H1 (cell line): ENCODE measurements at places on chromosomes 2 and 18. TPM values are rescaled to one million over a fixed set of nuclear protein-coding genes. Genes with fewer than 3 reads are reported as not detected.

FEV gene
- not detected in 2 replicates for total RNA-seq

RNU2-63P gene
- 6.6 and 8.3 TPM in 2 replicates for total RNA-seq

TGFA gene
- 2.8 and 3.7 TPM in 2 replicates for total RNA-seq

REL gene
- 6.3 and 7.5 TPM in 2 replicates for total RNA-seq

SDC1 gene
- total RNA-seq: 45.3 and 46.3 TPM in 2 replicates

SP3 gene
- total RNA-seq: 85.1 and 92.1 TPM in 2 replicates

IL1RL2 gene
- total RNA-seq: not detected in 2 replicates

IL37 gene
- not detected in 2 replicates for total RNA-seq

ALK gene
- 0.09 and 0.10 TPM in 2 replicates for total RNA-seq

MERTK gene
- 6.1 and 7.0 TPM in 2 replicates for total RNA-seq

IKZF2 gene
- total RNA-seq: 4.4 and 5.8 TPM in 2 replicates

MGAT4A gene
- 7.3 and 7.7 TPM in 2 replicates for total RNA-seq

PRKAG3 gene
- not detected in 2 replicates for total RNA-seq

FSHR gene
- not detected in 2 replicates for total RNA-seq

DLGAP1 gene
- 15.1 and 16.9 TPM in 2 replicates for total RNA-seq

ACADL gene
- total RNA-seq: 0.34 and 0.40 TPM in 2 replicates

TMEM37 gene
- 9.9 and 11.0 TPM in 2 replicates for total RNA-seq

GNAL gene
- 18.2 and 18.3 TPM in 2 replicates for total RNA-seq
